ENCODE measurements at places on chromosomes 7 and 10. TPM values are rescaled to one million over a fixed set of nuclear protein-coding genes. Genes with fewer than 3 reads are reported as not detected.

The CNNM1 gene
- total RNA-seq = 1.9 TPM

DNA sequence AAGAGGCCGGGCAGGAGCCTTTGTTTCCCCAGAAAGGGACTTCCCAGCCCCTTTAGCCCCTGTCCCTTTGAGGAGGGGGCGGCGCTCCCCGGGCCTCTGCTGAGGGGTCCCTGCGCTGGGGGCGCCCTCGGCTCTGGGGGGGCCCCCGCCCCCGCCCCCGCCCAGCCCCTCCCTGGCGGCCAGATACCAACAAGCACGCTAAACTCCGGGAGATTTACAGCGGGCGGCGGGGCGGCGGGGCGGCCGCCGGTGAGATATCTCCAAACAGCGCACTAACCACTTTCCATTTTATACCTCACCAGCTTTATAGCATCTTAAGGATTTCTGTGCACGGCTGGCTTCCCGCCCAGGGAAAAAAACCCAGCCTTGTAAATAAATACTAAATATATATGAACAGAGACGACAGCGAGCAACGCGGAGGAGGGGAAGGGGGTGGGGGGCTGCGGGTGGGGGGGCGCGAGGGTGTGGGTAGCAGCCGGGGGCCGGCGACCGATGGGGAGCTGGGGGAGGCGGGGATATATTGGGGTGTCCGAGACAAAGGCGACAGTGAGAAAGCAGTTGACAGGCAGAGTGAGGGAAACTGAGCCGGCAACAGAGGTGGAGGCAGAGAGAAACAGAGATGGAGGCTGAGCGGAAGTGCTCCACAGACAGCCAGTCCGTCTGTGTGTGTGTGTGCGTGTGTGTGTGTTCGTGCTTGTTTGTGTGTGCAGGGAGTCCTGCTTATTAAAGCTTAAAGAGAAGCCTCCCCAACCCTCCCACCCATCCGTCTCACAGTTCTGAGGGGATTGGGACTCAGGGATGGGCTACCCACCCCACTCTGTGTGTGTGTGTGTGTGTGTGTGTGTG is 85.8 kb downstream of the HIF1AN start:
- DNase-seq = peak; percentile 54

GRCh38 chr10:126586128-126586527 is 84.4 kb downstream of the C10orf90 start:
- no peak for DNase-seq

- DNase-seq = no peak
Measured at GRCh38 chr7:101234636-101235035, 3.0 kb downstream of the CLDN15 start.

The NACAD gene
- total RNA-seq = not detected

- DNase-seq = no peak
Measured at GRCh38 chr7:44128721-44129582, 5.6 kb upstream of the POLD2 start.

- DNase-seq = no peak
Measured at GRCh38 chr7:87645446-87645845, 17.2 kb downstream of the RUNDC3B start.

- DNase-seq = no peak
Measured at GRCh38 chr10:60140651-60141632, 234.6 kb upstream of the CCDC6 start.

DNA sequence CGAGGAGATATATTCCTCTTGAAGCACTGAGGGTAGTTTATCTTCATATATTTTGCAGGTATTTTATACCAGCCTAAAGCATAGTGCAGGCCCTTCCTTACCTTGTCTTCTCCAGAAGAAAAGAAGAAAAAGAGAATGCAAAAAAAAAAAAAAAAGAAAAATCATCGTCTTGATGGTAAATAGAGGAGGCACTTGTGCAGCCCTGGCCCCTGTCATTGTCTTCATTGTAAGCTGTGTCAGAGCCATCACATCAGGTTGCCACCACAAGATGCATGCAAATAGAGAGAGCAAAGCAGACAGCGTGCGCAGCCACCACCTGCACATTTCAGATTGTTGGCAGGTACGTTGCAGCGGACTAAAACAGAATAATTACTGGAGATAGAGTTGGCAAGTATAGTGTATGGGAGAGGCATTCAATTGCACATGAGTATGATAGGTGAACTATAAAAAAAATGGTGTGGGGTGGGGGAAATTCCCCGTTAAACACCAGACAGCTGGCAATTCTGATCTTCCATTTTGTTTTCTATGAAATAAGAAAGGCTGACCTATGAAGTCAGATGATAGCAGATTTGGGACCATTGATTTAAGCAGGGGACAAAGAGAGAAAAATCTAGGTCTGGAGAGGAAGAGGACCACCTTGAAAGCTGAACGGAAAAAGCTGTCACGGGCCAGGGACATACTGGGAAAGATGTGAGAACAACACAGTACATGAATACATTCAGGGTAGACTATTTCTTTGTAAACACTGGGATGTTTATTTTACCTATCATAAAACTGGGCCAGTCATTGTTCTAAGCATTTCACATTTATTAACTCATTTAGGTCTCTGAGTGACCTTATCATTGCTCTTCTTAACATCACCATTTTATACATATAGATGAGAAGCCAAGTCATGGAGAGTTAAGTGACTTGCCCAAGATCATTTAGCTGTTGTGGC is 306.3 kb upstream of the SP8 start:
- DNase-seq = no peak

DNA sequence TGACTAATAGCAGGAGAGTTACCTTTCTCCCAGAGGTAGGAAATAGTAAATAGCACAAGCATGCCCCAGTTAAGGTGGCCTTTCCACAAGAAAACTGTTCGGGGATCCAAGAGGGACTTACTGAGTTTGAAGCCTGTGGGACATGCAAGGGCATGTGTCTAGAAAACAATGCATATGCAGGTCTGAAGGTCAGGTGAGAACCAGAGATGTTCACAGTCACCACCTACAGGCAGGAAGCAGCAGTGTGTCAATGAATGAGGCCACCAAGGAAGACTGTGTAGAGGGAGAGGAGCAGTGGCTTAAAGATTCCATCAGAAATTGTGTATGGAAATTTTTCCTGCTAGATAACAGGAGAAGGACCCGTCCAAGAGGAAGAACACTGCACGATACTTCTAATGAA is 66.0 kb downstream of the CALD1 start:
- no peak for DNase-seq

GRCh38 chr10:131787961-131788360 is 112.8 kb upstream of the PPP2R2D start:
- DNase-seq = no peak

DNA sequence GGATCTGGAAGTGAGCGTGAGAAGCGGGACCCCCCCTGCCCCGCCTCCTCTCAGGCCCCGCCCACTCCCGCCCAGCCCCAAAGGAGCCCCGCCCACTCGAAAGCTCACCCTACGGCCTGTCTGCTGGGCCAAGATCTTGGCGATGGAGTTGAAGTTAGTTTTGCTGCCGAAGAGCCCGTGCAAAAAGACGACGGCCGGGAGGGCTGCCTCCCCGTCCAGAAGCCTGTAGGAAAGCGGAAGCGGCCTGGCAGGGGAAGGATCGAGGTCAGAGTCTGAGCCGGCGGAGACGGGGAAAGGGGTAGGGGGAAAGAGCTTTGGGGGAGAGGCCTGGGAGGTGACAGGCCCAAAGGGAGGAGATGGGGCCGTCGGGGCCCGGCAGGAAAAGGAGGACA is 386 bp downstream of the ABHD11 start:
- peak; percentile 53 for DNase-seq

DNA sequence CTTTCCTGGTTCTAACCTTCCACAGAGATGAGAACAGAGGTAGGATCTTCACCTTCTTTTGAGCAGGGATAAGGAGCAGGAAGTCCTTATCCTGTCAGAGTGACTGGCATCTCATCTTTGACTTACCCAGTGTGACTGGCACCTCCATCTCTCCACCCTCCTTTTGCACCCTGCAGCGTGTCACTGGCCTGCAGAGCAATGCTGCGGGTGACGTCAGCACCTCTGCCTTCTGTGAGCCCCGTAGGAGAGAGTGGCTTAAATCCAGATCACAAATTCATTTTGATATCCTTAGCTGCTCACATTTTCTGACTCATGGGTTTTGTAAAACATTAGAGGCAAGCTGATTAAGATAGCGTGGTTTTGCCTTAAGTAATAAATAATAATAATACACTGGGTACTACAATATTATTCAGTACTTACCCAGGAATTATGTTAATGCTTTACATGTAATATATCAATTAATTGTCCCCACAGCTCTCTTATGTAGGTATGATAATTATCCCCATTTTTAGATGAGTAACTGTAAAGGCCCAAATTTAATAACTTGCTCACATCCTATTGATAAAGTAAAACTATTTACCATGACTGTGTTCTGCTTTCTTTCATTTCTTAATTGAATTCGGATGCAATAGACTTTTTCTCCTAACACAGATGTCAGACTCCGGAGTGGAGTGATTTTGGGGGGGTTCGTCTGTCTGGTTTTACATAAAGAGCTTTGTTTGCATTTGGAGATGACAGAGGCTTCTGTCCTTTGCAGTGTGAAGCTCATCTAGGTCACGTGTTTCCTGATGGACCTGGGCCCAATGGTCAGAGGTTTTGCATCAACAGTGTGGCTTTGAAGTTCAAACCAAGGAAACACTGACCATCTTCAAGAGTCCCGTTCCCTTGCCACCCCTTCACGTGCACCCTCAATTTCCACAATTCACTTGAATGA is 24.9 kb downstream of the MSRB2 start:
- no peak for DNase-seq

- peak; percentile 72 for DNase-seq
Measured at GRCh38 chr7:1054861-1055450, 10.6 kb downstream of the GPR146 start.

DNA sequence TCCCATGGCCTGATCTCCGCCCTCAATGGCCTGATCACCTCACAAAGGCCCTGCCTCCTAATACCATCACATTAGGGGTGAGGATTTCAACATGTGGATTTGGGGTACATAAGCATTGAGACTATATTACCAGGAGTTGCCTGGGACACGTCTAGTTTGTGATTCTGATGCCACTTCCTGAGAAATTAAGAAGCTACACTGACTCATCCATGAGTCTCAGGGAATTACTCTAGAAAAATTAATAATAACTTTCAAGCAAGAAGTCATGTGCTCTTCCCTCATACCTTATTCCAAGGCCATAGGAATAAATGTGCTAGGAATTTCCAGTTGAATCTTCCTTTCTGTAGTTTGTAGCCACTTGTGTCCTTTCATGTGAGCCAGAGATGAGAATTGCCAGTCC is 519.3 kb upstream of the MKI67 start:
- DNase-seq = no peak

DNA sequence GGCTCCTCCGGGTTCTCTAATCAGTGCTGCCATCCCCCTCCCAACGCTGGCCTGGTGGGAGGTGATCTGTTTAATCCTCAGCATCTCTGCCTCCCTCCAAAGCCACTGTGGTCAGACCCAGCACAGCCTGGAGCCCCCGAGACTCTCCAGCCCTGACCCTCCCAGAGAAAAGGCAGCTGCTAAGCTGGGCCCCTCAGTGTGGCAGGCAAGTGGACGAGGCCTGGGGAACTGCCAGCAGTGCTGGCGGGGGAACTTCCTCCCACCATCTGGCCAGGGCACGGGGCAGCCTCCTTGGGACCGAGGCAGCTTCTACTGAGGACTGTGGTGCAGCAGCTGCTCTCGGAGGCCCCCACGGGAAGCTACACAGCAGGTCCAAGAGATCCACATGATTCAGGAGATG is 51.1 kb downstream of the DPYSL4 start:
- DNase-seq = no peak
